Fibroblast of skin of right biceps (primary cell): ENCODE measurements at places on chromosomes 2 and 18.

- no peak for DNase-seq
Observed at GRCh38 chr2:138504092-138504491, 2.5 kb downstream of the SPOPL start.

DNA sequence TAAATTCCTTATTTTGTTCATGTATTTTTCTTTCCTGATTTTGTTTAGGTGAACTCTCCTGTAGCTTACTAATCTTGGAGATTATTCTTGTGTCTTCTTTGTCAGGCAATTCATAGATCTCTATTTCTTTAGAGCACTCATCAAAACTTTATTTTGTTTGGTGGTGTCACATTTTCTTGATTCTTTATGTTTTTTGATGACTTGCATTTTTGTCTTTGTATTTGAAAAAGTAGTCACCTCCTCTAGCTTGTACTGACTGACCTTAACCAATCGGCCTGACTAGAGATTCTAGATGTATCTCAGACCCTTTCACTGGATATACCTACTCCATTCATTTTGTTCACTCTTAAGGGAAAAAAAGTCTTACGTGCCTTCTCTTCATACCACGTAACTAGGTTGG lies 986.3 kb upstream of the LRRTM1 start:
- no peak for DNase-seq

DNA sequence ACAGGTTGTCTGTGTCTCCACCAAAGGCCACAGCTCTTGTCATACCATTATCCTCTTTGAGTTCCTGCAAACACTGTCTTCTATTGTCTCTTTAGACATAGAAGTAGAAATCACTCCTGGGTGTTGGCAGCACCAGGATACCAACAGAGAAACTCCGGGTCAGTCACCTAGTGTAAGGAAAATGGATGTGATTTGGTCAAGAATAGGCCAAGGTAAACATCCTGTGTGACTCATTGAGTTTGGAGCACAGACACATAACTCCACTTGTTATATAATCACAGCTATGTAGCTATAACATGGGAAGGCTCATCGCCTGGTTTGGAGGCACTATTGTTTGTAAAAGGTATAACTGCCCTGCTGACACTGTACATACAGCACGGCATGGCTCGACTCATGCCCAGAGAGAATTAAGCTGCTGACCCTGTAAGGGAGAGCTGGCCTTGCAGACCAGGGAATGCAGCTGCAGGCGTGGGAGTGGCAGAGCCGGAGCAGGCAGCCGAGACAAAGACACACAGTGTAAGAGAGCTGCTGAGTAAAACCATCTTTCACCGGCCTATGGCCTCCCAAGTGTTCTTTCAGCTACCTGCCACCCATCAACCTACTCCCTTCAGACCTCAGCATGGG lies 3.4 kb upstream of the TXNL1 start:
- peak; percentile 33 for DNase-seq

- no peak for DNase-seq
Observed at GRCh38 chr2:98936353-98937351, 627 bp upstream of the CRACDL start.

DNA sequence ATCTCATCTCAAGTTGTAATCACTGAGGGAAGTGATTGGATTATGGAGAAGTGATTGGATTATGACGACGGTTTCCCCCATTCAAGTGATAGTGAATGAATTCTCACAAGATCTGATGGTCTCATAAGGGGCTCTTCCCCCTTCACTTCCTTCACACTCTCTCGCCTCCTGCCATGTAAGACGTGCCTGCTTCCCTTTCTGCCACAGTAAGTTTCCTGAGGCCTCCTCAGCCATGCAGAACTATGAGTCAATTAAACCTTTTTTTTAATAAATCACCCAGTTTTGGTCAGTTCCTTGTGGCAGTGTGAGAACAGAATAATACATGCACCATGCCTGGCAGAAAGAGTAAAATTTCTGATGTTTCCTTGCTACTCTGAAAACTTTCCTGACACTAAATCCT lies 36.6 kb downstream of the CEP68 start:
- no peak for DNase-seq

GRCh38 chr18:76544511-76545345 lies 49.7 kb upstream of the ZNF516 start:
- no peak for DNase-seq

DNA sequence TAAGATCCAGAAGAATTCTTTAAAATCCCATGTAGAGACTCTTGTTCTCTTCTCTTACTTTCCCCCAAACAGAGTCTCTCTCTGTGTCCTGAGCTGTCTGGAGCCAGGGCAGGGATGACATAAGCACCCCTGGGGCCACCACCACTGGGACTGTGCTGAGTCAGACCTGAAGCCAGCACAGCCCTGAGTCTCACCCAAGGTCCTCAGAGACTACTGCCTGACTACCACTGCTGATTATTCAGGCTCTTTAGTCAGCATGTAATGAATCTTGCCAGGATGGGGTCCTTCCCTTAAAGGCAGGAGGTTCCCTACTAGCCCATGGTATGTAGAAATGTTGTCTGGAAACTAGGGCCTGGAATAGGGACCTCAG lies 34.9 kb upstream of the DYNC1I2 start:
- peak; percentile 81 for DNase-seq

GRCh38 chr2:7045601-7046590 lies 128.7 kb downstream of the RNF144A start:
- DNase-seq: no peak

DNA sequence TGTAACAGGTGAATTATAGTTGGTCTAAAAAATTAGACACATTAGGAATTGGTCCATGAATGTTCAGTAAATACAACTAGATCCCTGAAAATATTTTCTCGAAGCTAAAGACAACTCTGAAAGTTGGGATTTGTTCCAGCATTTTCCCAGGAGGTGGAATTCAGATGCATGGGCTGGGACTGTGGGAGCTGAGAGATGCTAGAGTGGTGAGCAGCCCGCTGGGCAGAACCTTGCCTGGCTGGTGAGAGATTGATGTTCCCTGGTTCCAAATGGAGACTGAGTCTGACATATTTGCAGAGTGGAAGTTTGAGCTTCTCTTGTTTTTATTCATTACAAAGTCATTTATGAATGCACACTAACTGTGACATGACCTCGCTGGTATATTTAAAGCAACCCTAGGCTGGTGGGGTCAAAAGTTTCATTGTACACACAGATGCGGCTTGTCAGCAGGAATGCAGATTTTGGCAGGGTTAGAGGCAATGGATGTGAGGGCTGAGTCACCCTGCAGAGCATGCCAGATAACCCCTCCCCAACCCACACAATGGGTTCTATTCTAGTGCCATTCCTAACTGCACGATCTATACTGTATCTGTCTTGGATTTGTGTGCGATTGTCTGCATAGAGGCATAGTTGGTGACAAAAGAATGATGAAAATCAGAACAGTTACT lies 23.5 kb upstream of the TMEM178A start:
- peak; percentile 93 for DNase-seq

DNA sequence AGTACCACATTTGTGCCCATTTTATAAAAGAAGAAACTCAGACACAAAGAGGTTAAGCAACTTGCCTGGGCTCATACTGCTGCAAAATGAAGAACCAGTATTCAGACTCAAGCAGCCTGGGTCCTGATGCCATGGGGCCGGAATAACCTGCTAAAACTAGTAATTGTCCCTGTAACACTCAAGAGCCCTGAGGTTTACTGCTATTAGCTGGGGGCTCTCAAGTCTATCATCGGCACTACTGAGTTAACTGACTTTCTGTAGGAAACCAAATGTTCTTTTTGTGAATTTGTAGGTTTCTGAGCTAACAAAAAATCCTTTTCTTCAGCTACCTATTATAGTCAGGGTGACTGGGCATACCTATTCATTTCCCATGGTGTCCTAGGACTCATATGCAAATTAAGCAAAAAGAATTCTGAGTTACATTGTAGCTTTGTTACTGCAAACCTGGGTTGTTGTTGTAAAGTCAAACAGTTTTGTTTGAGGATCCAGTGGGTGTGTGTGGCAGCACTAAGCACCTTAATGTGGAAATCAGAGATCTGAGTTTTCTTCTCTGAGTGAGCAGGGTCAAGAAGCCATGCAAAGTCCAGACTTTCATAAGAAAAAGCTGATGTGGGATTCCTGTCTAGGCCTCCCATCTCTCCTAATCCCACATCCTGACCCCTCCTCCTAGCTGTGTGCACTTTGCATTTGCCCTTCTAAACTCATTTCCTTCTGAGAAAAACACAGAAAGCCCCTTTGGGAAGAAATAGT lies 72.4 kb upstream of the TNP1 start:
- no peak for DNase-seq

DNA sequence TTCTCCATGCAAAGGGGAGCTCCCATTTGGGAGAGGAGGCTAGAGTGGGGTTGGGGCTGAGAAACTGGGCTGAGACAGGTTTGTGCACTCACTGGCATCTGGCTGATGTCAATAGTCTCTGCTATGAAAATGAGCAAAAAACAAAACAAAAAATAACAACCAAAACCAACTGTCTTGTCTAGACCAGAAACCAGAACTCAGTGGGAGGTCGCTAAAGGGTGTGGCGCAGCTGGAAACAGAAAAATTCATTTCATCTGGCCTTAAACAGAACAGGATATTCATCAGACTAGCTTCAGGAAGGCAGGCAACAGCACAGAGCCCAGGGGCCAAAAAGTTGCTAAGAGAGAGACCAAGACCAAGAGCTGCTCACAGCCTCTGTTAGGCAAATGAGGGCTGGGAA lies 126.1 kb downstream of the THNSL2 start:
- no peak for DNase-seq

- peak; percentile 27 for DNase-seq
Observed at GRCh38 chr2:30588994-30589393, 141.9 kb downstream of the LCLAT1 start.

- no peak for DNase-seq
Observed at GRCh38 chr2:232439758-232440135, 16.2 kb upstream of the ALPI start.

- DNase-seq: no peak
Observed at GRCh38 chr2:142127248-142127647, 3.6 kb downstream of the LRP1B start.

GRCh38 chr18:48732767-48733424 lies 194.1 kb downstream of the CTIF start:
- DNase-seq: no peak

GRCh38 chr18:62651276-62652056 lies 63.9 kb upstream of the PHLPP1 start:
- no peak for DNase-seq

DNA sequence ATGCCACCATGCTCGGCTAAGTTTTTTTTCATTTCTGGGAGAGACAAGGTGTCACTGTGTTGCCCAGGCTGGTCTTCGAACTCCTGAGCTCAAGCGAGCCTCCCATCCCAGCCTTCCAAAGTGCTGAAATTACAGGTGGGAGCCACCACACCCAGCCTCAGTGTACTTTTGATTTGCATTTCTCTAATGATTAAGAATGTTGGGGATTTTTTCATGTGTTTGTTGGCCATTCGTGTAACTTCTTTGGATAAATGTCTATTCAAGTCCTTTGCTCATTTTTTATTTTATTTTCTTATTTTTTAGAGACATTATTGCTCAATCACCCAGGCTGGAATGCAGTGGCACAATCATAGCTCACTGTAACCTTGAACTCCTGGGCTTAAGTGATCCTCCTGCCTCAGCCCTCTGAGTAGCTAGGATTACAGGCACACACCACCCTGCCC lies 73.1 kb downstream of the TMEM185B start:
- no peak for DNase-seq

GRCh38 chr2:214471990-214472389 lies 61.1 kb downstream of the VWC2L start:
- DNase-seq: no peak

DNA sequence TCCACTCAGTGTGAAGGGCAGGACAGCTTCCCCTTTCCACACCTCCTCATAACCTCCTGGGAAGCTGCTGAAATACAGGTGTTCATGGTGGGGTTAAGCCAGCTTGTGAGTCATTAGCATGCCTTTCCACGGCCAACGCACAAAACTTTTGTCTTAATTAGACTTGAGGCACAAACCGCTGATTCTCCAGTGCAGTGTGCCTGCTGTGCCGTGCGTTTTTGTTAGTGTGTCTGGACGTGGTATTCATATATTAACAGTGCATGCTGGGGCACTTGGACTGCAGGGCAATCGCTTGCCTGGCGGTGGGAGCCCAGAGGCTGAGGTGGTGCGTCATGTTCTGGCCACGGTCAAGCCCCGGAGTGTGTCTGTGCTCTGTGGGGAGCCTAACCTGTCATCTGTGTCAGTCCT lies 156.2 kb downstream of the SH3RF3 start:
- DNase-seq: peak; percentile 24
